ENCODE measurements at places on chromosomes 2 and 18. TPM values are rescaled to one million over a fixed set of nuclear protein-coding genes. Genes with fewer than 3 reads are reported as not detected.

DNA sequence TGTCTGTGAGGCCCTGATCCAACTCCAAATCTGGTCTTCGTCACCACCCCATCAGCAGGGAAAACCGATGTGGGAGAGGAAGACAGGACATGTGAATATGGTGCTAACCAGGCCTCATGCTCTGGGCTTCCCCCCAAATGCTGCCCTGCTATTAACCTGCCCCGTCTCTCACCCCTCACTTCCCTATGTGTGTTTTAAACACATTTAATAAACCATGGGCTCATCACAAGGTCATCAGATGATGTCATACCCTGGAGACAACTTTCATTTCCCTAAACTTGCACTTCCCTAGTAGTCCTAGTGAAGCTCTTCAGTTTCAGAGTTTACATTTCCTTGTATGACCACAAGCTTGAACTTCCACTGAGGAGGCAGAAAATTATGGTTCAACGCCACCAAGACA is 49.9 kb downstream of the CD8B2 start:
- DNase-seq: no peak

DNA sequence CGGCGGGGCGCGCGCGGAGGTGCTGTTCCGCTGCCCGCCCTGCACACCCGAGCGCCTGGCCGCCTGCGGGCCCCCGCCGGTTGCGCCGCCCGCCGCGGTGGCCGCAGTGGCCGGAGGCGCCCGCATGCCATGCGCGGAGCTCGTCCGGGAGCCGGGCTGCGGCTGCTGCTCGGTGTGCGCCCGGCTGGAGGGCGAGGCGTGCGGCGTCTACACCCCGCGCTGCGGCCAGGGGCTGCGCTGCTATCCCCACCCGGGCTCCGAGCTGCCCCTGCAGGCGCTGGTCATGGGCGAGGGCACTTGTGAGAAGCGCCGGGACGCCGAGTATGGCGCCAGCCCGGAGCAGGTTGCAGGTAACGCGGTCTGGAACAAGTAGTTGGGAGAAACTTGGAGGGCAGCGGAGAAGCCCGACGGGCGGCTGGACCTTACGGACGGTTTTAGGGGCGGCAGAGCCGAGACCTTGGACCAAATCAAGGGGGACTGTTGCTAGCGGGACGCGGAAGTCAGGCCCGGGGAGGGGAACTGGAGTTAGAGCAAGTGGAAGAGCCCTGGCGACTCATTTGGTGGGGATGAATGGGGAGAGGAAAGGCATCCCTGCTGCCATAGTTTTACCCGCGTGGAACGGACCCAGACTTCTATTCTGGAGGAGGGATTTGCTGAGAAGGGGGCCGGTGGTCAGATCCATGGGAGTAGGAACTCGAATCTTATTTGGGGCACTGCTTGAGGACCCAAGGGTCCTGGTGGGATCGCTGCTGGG is 573 bp downstream of the IGFBP2 start:
- DNase-seq: no peak

DNA sequence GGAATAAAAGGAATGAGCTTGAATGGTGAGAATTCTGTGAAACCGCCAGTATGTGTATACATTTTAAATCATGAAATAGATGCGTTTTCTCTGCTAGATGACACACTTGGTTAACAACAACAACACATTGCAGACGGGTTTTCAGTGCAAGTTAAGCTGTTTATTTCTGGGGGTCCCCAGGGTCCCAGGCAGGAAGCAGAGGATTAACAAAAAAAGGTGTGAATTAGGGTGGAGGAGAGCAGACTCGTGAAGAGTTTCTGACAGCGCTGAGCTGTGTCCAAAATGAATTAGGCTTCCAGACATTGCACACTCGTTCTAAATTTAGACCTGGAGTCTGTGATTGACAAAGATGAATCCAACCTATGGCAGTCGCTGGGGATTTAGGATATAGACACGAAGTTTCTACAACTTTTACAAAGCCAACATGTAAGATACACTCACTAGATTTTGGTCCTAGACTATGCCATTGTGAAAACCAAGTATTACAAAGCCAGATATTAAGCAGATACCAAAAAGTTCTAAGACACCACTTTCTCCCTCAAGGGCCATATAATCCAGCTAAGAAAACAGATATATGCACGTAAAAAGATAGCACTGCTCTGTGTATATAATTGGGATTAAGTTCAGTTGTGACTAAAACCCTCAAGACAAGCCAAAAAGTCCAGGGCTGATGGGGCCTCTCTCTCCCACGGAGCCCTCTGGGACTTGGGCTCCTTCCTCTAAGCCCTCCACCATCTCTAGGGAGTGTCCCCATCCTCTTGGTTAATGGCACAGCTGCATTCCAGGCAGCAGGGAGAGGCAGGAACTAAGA is 120.2 kb downstream of the ACAA2 start:
- DNase-seq: no peak

DNA sequence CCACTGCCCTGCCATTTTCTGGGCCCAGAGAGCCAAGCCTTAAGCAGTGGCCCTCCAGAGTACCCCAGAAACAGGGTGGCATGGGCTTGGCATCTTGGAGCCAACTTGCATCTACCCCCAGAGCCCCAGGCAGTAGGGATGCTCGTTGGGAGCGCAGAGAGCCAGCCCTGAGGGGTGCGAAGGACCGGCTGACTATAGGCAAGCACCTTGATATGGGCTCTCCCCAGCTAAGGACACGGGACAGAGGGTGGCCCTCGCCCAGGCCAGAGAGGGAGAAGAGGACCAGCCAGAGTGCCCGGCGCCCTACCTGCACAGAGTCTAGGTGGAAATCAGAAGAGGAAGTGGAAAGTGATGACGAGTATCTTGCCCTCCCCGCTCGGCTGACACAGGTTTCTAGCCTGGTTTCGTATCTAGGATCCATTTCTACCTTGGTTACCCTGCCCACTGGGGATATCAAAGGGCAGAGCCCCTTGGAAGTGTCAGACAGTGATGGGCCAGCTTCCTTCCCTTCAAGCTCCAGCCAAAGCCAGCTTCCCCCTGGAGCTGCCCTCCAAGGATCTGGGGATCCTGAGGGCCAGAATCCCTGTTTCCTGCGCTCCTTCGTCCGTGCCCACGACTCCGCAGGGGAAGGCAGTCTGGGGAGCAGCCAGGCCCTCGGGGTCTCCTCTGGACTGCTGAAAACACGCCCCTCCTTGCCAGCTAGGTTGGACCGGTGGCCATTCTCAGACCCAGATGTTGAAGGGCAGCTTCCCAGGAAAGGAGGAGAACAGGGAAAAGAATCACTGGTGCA is 16.2 kb downstream of the CEP68 start:
- DNase-seq: no peak

Gene VWC2L
- total RNA-seq: not detected

All from CD8-positive, alpha-beta memory T cell (primary cell).